Cerebellar nuclear complex (tissue), 1 donor: ENCODE measurements at places on chromosomes 2 and 18.

GRCh38 chr2:216031960-216032689, 18.8 kb upstream of the MREG start:
- DNase-seq = no peak

GRCh38 chr18:48230467-48231113, 178.6 kb downstream of the ZBTB7C start:
- no peak for DNase-seq

DNA sequence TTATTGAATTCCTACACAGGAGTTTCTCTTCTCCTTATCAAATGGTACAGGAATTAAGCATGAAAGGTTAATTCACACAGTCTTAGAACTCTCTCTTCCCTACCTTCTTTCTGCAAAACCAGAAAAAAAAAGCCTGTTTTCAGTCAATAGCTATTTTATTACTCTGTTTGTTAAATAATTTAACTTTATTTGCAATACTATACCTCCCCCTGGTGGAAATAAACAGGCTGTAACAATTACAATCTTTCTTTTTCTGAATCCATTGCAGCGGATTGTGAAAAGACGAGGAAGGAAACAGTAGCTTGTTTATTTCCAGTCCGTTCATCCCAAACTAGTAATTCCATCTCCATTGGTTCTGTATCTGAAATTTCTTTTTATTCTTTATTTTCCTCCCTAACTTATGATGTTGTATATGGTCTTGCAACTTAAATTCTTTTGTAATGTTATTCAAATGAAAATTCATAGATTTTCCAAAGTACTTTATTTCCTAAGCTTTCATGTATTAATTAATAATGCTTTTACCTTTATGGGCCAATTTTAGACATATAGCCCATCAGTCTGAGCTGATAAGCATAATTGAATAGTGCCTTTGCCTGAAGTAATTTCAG, 165.2 kb downstream of the SH3BP4 start:
- DNase-seq = no peak

DNA sequence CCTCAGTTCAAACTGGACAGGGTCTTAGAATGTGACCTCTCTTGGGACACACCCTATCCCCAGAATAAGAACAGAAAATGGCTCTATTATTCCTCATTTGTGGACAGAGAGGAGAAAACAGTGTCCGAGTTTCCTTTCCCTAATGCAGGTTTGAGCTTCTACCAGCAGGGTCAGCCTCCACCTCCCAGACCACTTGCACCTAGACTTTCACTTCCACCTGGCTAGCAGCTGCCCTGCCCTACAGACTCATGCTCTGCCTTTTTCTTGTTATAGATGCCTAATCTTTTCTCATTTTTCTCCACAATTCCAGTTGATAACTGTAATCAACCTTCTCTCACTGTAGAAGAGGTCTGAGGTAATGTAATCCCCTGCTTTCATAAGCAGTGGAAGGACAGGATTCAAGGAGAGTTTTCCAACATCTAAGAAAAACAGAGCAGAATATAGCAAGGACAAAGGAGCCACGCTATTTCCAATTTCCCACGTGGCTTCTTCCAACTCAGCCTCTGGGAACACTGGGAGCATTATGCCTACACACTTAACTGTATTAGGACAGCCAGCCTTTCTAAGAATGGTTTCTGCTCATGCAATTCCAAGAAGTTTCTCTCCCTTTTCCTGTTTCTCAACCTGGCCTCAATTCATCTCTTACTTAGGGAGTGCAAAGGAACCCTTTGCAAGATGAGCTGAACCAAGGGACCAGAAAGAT, 239.8 kb downstream of the BCL11A start:
- no peak for DNase-seq

DNA sequence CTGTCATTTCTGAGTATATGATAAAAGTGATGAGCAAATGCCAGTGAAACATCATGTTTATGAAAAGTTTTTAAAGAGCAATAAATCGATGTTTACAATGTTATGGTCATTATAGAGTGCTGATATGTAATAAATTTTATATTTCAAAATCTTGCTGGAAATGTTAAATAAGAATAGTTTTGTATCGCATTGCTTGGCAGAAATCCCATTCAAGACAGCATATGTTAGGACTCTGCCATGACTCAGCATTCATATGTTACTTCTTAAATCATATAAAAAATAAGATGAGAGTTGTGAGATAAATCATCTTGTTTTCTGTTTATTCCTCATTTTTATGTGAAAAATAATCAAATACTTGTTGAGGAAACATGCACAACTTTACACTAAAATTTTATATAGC, 949.9 kb upstream of the NRXN1 start:
- DNase-seq = no peak
